Germinal center (tissue), 1 donor: ENCODE measurements at places on chromosomes 3 and 15.

GRCh38 chr15:90402767-90403166 is 14.7 kb downstream of the IQGAP1 start:
- no peak for DNase-seq

- DNase-seq: no peak
Observed at GRCh38 chr3:192080336-192080735, 619.4 kb downstream of the PYDC2 start.

GRCh38 chr3:154552338-154552737 is 122.3 kb upstream of the GPR149 start:
- DNase-seq: no peak

DNA sequence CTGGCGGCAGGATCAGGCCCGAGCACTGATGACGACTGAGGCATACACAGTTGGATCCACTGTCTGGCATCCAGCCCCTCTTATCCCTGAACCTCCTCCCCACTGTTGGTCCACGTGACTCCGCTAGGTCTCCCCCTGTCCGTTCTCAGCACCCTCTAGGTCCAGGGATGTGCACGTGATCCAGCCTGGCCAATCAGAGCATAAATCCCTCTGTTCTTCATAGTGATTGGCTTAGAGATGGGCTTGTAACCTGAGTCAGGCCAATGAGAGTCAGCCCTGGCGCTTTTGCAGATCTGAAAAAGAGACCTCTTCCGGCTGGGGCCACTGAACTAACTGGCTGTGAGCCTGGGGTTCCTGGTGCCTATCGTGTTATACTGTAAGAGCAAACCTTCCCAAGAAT is 20.5 kb upstream of the IQSEC1 start:
- DNase-seq: no peak

- peak; percentile 35 for DNase-seq
Observed at GRCh38 chr15:76973362-76973743, 21.6 kb upstream of the PSTPIP1 start.

GRCh38 chr3:196790636-196791035 is 51.0 kb downstream of the PAK2 start:
- DNase-seq: no peak

DNA sequence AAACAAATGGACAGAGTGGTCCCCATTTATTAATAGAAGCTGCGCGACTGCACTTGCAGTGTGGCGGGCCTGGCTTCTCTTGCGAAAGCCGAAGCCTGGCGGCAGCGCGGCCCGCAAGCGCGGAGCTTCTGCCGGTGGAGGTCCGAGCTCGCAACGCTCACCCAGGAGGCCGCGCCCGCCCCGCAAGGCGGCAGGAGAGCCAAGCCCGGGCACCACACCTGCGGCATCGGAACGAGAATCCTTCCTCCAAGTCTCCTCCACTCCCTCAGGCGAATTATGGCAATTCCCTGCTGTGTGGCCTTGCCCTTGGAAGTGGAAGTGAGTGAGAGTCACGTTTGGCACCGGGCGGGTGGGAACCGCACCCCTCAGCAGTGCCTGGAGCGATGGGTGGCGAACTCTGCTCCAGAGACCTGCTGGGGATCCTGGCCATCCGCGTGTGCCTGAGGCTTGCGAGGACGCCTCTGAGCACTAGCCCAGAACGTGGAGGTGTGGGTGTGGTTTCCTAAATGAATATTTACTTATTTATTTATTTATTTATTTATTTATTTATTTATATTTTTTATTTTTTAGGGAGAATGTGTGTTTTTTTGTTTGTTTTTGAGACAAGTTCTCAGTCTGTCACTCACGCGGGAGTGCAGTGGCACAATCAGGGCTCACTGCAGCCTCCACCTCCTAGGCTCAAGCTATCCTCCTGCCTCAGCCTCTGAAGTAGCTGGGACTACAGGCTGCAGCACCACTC is 133.7 kb upstream of the UBE2E1 start:
- no peak for DNase-seq

DNA sequence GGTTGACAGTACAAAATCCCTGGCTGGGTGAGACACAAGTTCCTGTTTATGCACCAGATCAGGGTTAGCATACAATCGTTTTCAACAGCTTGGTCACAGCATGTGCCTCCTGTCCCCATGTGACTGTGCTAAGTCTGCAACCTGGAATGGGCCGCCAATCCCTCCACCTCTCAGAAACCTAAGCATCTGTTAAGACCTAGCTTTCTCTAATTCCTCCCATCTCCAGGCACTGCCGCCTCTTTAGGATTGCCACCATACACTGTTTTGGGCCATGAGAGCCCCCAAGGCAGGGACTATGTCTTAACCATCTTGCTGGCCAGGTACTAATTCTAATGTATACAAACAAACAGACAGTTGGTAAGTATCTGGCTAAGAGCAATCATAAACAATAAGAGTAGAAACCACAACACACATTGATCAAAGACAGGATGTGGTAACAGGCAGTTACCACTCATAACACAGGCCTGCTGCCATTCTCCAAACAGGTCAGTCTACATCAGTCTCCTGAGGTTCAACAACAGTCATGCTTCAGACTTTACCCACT is 25.6 kb downstream of the SEC22C start:
- DNase-seq: no peak

- no peak for DNase-seq
Observed at GRCh38 chr3:37181756-37182155, 7.4 kb upstream of the LRRFIP2 start.

DNA sequence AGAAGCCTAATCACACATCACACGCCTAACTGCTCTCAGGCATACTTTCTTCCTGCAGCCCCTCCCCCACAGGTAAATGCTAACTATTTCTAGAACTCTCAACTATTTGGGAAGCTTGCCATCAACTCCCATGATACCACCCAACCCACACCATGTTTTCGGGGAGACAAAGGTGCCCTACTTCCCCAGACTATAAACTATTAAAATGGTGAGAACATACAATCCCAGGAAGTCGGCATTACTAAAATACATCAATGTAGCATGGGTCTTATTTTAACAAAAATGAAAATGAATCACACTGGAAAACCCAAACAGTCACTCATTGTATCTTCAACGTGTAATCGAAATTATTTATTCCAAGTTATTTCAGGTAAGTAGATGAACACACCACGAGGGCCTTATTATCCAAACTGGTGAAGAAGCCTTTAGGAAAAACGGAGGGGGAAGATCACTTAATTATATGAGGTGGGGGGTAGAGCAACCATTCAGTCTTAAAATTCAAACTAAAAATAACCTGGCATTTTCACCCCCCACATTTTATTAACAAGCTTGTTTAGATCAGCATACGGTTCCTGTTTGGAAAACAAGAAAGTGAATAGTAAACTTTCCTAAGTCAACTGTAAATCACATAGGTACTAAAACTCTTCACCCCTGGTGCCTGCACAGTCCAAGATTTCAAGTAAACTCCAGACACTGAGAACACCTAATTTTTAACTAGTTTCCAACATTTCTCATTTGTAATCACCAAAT is 1.9 kb downstream of the TBL1XR1 start:
- DNase-seq: no peak

DNA sequence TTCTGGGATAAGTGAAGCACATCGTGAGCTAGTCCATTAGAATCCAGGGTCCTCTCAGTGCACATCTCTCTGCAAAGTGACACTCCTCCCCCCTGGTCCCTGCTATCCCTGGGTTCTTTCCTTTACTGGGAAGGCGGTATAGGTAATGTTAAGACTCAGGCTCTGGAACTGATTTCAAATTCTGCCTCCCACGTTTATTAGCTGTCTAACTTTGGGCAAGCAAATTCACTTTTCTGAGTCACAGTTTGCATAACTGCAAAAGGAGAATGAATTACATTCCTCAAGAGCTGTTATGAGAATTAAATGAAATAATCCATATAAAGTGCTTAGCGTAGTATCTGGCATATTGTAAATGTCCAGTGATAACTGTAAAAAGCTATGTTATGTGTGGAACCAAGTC is 168.1 kb upstream of the LRRN1 start:
- no peak for DNase-seq

- DNase-seq: no peak
Observed at GRCh38 chr15:35104526-35105147, 19.5 kb upstream of the NANOGP8 start.

DNA sequence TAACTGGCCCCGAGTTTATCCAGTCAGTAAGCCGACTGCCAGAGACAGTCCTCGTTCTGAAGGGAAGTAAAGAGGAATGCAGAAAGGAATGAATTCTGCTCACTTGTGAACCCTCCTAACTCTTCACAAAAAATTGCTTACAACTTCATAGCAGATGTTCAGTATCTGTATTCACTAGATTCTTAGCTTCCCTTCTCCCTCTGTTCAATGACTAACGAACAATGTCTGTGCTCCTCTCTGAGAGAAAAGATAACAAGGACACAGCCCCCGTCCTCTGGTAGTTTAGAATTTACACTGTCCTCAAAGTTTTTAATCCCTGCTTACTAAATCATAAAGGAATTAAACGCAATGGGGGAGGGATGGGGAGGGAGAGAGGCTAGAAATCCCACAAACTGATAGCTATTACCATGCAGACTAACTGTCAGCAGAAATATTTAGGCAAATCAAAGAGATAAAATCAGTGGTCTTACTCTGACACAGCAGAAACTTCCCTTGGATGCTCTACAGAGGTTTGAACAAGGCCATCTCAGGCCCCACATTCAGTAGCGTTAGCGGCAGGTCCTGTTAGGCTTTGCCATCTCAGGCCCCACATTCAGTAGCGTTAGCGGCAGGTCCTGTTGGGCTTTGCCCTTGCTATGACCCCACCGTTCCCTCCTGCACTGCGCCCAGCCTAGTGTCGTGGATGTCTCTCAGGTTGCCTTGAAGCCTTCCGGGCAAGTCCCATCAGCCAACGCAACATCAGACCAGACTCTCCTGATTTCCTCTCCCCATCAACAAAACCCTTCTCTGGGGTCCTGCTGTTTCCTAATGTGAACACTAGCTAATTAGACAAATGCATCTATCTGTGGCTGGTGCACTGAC is 23.4 kb downstream of the NRROS start:
- no peak for DNase-seq

DNA sequence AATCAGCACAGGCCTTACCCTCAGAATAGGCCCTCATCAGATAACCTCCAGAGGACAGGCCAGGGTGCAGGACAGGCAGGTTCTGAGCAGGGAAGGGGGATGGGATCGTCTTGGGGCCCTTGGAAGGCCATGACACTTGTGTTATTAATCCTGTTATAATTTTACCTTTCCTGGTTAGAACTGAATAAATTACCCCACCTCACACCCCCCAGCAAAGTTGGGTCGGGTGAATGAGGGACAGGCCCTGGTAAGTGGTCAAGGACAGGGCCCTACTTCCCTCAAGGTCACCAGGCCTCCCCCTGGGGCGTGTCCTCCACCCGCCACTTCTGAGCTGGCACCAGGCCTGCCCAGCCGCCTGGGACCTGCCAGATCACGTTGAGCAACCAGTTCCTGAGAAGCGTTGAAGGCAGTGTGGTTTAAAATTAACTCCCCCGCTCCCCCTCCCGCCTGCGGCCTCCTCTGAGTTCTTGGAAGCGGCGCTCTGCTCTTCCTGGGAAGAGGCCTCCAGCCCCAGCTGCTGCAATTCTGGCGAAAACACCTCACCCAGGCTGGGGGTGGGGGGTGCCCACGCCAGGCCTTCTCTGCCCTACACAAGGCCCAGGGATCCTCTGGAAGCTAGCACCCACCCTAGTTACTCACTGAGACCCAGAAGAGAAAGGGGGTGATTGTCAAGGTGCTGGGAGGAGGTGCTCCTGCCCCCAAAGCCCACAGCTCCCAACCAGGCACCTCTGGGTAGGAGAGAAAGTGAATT is 10.6 kb downstream of the CISH start:
- DNase-seq: peak; percentile 28
